Activated CD8-positive, alpha-beta T cell treated with anti-CD3 and anti-CD28 coated beads, Interleukin-2, amount 10 ng/mL, durations not matched to agents 7 days and 5 days (primary cell): ENCODE measurements at places on chromosomes 4 and X.

- no peak for DNase-seq
These were observed 73.0 kb upstream of the HPGD start for GRCh38 chr4:174595141-174595929.

DNA sequence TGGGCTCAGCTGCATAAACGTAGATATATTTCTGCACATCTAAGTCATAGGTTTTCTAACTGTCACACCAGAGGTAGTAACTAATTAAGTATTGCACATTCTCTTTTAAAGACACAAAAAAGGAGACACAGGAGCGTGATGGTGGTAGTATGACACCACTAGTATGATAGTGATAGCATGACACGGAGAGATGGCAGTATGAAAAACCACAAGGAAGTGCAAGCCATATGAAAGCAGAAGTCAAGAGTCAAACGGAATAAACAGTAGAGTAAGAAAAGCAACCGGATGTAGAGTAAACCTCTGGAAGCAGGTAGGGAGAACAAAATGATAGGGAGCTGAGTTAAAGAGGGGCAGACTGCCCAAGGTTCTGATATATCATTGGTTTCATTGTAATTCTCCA is 382.2 kb upstream of the INTU start:
- DNase-seq: no peak

DNA sequence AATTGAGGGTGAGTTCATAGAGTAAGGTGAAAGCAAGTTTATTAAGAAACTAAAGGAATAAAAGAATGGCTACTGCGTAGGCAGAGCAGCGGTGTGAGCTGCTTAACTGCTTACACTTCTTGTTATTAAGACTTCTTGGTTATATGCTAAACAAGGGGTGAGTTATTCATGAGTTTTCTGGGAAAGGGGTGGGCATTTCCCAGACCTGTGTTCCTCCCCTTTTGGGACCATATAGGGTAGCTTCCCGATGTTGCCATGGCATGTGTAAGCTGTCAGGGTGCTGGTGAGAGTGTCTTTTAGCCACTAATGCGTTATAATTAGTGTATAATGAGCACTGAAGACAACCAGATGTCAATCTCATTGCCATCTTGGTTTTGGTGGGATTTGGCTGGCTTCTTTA is 126.5 kb downstream of the ARSF start:
- no peak for DNase-seq

DNA sequence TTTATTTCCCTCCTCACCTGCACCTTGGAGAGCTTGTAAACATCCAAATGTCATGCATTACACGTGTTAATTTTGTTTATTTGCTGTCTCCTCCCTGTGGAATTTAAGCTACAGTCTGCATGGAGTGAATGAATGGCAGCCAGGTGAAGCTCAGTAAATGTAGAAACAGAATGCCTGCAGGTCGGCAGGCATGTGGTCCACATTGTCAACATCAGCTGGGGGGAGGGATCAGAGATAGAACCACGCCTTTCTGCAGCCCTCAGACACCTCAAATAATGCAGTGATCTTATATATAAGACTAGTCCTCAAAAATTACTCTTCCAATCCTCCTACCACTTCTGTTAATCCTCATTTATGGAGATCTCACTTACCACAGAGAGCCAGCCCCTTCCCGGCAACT is 131.2 kb upstream of the KIT start:
- DNase-seq: no peak

DNA sequence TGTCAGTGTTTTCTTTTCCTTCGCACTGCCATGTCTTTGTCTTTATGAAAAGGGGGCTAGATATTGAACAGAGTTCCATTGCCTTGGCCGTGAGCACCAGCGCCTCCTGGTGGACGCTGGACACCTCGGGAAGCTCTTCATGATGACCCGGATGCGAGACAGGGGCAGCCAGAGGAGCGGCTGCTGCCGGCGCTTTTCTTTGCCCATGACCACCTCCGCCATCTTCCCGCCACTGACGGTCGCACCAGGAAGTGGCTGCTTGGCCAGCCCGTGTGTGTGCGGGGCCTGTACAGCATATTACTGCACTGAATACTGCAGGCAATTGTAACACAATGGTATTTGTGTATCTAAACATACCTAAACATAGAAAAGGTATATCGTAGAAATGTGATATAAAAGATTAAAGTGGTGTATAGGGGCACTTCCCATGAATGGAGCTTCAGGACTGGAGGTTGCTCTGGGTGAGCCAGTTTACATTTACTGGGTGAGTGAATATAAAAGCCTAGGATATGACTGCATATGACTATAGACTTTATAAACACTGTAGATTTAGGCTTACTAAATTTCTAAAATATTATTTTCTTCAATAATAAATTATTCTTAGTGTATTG is 15.8 kb upstream of the GRIA2 start:
- peak; percentile 24 for DNase-seq
